Thyroid gland (tissue), 4 donors: ENCODE measurements at places on chromosomes 4 and X.

DNA sequence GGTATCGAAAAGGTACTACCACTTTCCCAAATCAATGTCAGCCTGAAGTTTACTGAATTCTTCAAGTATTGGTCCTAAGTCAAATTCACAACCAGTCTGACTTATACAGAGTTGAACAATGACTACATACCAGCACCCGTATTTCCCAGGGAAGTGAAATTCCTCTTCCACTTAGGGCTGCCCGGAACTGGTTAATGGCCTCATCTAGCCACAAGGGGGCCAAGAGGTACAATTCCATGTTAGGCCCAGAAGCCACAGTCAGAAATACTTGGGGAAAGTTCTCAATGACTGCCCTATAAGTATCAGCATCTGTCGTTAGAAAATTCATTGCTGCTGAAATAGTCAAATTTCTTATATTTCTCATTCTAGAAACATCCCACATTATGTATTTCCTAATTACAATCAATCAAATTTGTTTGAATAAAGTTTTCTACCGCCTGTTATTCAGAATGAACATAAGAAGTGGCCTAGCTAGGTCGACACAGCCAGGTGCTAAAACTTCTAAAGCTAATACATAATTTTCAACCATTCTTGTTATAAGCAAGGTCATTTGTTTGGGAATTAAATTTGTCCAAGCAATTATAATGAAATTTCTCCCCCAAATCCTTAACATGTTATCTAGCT lies 5.6 kb upstream of the PCDH7 start:
- DNase-seq, result peak; percentile 59

GRCh38 chrX:57674861-57675260 lies 5.2 kb downstream of the NLRP2B start:
- no peak for DNase-seq

GRCh38 chr4:184641022-184641421 lies 8.2 kb downstream of the CASP3 start:
- no peak for DNase-seq

DNA sequence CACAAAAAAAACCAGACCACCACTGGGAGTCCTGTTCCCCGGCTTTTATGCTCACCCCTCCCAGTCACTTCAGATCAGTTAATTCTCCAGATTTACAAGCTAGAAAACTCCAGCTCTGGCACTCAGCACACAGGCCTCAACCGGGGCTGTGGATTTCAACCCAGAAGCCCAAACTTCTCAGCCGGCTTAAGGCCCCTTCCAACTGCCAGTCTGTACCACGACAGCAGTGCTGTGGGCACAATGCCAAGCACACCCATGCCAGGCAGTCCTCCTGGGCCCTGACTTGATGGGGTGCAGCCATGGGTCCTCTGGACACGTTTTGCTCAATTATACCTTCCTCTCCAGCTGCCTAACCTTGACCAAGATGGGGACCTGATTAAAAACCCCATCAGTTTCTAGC lies 12.2 kb downstream of the SOD3 start:
- no peak for DNase-seq

- no peak for DNase-seq
These were observed 6.3 kb downstream of the DCHS2 start for GRCh38 chr4:154485127-154485773.

- no peak for DNase-seq
These were observed 14.6 kb downstream of the HDX start for GRCh38 chrX:84487365-84488353.

DNA sequence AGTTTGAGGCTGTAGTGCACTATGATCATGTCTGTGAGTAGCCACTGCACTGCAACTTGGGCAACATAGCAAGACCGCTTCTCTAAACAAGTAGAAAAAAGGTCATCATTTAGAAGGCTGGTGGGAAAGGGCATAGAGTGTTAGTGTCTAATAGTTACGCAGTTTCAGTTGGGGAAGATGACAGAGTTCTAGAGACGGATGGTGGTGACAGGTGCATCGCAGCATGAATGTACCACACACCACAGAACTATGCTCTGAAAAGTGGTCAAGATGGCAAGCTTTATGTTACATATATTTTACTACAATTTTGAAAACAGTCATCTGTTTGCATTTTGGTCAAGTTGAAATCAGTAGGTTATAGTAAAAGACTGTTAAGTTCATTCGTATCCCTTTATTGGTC lies 23.7 kb upstream of the CLDN34 start:
- DNase-seq, result no peak

DNA sequence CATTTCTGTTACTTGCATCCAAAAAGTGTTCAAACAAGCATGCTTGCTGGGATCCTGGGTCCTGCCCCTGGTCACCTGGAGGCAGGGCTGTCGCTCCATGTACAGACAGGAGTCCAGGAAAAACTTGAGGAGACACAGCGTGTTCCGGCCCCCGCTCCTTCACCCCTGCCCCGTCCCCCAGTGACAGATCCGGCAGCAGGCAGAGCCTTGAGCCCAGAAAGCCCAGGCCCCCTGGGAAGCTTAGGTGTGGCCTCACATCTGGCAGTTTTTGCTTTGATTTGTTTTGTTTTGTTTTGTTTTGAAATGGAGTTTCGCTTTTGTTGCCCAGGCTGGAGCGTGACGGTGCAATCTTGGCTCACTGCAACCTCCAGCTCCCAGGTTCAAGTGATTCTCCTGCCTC lies 67.0 kb downstream of the TRMT44 start:
- DNase-seq, result no peak

- no peak for DNase-seq
These were observed 2.5 kb downstream of the FGFR3 start for GRCh38 chr4:1795299-1796195.

DNA sequence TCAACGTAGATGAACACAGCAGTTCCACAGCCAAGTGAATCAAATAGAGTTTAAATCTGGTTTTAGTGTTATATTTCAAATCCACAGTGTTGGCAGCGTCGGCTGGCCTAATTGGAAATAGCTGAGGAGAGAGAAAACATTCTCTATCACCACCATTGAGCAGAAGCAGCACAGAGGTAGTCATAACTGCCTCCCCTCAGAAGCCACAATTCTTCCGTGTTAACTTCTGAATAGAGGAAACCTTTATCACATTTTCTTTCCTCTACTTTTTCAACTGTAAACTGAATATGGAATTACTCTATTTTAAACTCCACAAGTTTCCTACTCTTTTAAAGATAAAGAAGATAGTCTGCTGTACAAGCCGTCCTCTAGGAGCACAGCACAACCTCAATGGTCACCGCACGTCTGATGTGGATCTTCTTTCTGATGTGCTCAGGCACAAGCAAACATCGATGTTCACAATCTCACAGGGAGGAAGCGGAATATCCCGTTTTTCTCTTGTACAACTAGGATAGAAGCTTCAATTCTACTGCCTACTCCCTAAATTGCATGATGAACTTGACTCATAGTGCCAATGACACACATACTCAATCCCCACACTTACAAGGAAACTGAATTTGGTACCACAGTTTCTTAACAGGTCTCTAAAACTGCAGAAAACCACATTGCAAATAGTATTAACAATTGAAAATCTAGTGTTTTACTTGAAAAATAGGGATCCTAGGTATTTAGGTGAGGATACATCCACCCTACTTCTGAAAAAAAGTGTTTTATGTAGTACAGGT lies 217.8 kb upstream of the ETNPPL start:
- DNase-seq, result no peak

GRCh38 chr4:76546327-76546726 lies 111.3 kb downstream of the SHROOM3 start:
- DNase-seq, result no peak

GRCh38 chrX:47241201-47242011 lies 8.6 kb downstream of the USP11 start:
- DNase-seq, result no peak

DNA sequence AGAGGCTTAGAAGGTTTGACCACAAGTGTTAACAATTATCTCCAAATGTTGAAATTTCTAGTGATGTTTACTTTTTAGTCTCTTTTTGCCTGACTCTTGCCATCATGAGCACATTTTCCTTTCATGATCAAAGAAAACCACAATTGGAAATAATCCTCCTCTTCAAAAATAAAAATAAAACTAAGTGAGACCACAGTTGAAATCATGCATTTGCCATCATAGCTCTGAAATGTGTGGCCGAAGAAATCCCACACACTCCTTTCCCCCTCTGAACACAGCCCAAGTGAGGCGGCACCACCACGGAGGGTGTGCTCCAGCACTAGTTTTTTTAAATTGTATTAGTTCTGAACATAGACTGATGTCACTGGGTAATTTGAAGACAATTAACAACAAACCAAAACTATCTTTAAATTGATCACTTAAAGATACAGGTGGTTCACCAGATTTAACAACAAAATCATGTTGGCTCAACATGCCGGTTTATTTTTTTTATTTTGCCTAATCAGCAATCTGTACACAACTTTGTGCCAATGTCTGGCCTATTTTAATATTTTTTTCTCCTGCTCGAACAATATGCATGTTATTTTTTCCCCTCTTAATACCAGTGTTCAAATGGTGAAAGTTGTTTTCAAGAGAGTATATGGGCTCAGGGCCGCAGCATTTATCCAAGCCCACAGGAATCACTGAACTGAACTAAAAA lies 17.6 kb downstream of the APBB2 start:
- DNase-seq, result no peak

DNA sequence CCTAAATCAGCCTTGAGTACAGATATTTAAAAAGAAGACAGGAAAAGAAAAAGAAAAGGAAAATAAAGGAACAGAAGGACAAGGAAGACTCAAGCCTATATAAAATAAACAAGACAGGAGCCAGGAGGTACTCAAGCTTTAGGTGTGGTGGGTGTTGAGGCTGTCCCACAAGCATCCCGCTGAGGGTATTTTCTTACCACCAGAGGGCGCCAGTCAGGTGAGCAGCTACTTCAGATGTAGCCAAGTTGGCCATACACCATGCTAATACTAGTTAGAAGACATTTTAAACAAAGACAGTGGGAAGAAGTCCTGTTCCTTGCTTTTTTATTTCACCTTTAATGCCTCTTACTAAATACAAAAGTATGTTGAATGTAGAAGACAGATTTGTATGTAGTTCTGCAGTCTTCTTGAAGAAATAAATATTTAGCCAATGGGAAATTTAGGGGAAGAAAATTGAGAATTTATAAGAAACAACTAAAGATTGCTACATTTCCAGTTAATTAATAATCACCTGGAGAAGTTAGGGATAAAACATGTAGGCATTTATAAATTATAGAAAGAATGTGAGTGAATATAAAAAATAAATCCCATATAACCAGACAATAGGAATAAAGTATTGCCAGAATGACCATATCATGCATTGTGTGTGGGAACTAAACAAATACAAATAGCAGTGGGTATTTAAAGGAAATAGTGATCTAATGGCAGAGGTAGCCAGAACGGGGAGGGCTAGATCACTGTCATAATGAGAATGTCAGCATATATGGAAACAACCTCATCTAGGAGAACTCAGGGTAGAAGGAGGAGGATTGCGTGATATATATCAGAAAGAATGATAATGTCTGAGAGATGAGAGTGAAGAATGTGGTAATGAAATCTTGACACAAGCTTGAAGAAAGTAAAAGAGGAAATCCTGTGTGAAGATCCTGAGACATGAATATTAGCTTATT lies 71.0 kb downstream of the MTHFD2L start:
- peak; percentile 79 for DNase-seq

DNA sequence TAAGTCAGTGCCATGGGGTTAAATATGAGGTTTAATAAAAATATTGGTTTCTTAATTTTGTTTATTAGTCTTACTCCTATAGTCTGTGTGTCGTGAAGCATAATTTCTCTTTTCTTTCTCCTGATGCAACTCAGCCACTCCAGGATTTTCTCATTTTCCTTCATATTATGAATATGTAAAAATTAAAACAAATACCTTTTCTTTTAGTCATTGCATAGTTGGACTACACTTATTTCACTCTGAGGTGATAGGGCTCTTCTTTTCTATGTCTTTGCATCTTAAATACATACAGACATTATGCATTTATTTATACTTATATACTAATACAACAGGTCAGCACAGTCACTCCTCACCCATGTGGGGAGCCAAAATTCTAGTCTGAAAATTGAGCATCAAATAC lies 19.1 kb downstream of the GALNT7 start:
- no peak for DNase-seq

- no peak for DNase-seq
These were observed 304.9 kb upstream of the KLF3 start for GRCh38 chr4:38359113-38359512.
